Activated CD8-positive, alpha-beta memory T cell treated with anti-CD3 and anti-CD28 coated beads, Interleukin-2, amount 50 U/mL, for 4 hours (primary cell): ENCODE measurements at places on chromosomes 7 and 10.
A peak's percentile ranks its signal among the peaks of the same experiment; 100 is the strongest.

GRCh38 chr7:33061282-33061937 is 1.2 kb downstream of the NT5C3A start:
- DNase-seq: no peak

DNA sequence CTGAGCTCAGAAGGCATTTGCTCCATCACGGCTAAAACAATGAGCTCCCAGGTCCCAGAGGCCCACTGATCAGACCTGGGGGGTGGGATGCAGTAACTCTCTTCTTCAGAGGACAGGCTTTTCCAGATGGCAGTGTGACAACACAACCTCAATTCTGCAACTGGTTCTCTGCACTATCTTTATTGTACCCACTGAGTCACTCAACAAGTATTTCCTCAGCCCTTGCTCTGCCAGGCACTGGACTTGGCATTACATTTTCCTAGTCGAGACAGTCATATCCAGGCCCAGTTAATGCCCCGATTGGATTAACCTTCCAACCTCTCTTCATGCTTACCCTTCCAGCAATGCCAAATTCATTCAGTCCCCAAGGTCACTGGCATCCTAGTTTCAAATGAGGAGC is 72.6 kb downstream of the JAZF1 start:
- DNase-seq: no peak

DNA sequence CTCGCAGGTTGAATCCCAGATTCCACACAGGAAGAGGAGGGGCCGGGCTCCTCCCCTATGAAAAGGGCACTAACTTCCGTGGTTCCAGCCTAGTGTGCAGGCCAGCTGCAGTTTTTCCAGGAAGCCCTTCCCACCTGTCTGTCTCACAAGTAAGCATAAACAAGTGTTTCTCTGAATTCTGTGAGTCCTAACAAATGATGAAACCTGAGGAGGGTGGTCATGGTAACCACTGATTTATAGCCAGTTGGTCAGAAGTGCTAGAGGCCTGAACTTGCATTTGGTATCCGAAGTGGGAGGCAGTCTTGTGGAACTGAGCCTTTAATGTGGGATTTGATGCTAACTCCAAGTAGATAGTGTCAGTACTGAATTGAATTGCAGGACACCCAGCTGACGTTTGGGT is 54.7 kb upstream of the STEAP4 start:
- DNase-seq: no peak

DNA sequence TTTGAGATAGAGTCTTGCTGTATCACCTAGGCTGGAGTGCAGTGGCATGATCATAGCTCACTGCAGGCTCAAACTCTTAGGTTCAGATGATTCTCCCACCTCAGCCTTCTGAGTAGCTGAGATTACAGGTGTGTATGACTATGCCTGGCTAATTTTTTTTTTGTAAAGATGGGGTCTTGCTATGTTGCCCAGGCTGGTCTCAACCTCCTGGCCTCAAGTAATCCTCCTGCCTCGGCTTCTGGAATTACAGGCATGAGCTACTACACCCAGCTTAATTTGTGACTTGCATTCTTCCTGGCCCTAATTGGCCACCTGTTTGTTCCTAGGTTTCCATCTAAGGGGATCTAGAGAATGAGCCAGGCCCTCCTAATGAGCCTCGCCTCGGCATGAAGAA is 9.3 kb downstream of the ARHGAP22 start:
- DNase-seq: no peak

- DNase-seq: no peak
Observed at GRCh38 chr10:103812432-103812831, 42.9 kb downstream of the SH3PXD2A start.

GRCh38 chr10:102435133-102435497 is 2.7 kb upstream of the CUEDC2 start:
- DNase-seq: no peak

DNA sequence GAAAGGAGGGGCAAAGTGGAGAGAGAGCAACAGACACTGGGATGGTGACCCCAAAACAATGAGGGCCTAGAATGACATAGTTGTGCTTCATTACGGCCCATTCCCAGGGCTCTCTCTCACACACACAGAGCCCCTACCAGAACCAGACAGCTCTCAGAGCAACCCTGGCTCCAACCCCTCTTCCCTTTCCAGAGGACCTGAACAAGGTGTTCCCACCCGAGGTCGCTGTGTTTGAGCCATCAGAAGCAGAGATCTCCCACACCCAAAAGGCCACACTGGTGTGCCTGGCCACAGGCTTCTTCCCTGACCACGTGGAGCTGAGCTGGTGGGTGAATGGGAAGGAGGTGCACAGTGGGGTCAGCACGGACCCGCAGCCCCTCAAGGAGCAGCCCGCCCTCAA is 20.7 kb downstream of the PRSS2 start:
- peak; percentile 19 for DNase-seq

- no peak for DNase-seq
Observed at GRCh38 chr7:111159426-111159825, 68.5 kb downstream of the LRRN3 start.

DNA sequence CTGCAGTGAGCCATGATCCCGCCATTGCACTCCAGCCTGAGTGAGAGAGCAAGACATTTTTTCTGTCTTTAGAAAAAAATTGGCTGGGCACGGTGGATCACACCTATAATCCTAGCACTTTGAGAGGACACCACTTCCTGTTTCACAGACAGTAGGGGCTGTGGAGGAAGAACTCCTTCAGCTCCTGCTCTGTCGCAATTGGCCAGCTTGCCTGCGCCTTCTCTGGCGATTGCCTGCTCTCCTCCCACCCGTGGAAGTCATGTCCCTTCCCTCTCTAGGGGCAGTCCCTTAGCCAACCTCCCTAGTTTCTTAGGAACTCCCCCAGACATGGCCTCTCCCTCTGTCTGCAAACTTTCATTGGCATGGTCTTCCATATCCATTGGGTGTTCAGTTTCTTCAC is 8.7 kb downstream of the PDSS1 start:
- no peak for DNase-seq

GRCh38 chr7:34128762-34129161 is 223.4 kb downstream of the BMPER start:
- DNase-seq: no peak

DNA sequence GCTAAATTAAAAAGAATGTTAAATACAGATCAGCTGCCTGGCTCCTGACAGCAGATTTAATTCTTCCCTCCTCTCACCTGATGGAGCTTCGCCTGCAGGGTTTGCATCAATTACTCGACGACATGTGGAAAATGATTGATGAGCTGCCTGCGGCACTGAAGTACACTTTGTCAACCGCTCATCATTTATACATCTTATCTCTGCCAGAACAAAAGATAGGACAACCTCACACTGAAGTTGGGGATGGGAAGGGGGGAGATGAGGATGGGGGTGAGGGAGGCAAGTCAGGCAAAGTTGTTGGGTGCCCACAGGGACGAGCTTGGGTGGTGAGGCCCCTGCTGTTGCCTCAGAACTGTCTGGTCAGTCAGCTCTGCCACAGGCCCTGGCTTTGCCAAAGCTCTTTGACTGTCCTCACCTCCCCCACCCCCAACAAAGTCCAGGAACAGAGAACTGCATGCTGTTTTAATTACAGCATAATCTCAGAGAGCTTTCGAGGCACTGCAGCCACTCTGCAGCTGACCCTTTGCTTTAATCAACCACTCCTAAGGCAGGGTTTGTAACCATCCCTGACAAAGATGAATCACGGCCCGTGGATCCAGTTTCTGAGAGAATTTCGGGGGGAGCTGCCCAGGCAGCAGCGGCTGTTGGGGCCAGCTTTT is 702.3 kb downstream of the LRMDA start:
- DNase-seq: no peak
